ENCODE measurements at places on chromosomes 13 and 19.

DNA sequence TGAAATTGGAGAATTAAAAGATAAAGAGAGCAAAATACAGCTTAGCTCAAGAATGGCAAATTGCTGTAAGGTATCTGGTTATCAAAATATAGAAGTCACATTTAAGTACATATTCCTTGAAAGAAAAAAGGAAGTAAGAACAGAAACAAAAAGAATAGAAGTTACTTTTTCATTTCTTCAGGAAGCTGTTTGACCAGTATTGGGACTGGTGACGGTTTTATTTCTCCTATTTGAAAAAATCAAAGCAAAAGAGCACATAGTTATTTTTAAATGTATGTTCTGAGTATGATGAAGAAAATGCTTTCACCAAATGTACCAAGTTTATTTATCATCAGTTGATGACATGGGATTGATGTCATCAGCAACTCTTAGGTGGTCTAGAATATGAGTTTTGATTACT is 83.1 kb upstream of the OXGR1 start:
- DNase-seq = no peak

DNA sequence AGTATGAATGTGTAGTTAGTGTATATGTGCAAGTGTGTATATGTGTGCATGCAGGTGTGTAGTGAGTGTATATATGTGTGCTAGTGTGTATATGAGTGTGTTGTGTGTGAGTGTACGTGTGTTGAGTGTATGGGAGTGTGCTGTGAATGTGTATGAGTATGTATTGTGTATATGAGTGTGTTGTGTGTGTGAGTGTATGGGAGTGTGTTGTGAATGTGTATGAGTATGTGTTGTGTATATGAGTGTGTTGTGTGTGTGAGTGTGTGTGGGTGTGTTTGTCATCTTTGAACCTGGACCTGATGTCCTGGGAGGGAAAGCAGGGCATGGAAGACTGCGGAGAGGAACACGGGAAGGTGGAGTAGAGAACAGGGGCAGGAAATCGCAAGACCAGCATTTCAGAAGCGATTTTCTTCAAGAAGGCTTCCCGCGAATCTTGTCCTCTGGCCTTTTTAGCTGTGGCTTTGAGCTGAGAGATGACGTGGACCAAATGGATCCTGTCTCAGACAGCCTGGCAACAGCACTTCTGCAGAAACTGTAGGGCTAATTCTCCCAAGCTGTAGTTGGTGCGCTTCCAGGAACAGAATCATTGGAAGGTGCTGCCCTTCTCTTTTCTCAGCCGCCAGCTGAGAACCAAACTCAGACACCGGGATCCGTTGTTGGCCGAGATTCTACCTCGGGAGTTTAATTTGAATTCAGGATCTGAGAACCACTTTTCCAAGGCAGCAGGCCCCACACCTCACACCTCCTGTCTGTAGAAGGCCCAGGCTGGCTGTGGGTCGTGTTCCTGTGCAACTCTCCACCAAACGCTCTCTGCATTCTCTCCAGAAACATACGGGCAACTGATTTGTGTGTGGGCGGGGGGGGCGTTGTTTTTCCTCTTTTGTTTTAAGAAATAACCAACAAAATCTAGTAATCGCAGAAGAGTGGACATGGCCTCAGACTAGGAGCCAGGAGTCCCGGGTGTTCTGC is 94.7 kb upstream of the RAP2A start:
- peak; percentile 41 for DNase-seq

GRCh38 chr19:14779151-14779550 is 791 bp upstream of the ADGRE2 start:
- DNase-seq = no peak

DNA sequence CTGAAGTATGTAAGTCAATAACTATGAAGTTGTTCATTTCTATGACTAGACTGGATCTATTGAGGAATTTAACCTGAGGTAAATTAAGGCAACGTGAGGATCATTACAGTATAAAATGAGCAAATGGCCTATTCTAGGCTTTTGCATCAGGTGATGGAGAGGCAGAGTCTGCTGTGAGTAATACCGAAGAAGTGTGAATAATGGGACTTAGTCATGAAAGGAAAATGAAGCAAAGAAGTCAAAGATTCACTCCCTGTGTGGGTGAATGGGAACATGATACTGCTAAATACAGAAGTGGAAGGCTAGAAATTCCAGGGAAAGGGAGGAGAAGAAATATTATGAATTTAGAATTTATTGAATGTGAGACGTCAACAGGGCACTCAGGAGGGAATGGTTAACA is 774.1 kb downstream of the LIG4 start:
- DNase-seq = no peak

DNA sequence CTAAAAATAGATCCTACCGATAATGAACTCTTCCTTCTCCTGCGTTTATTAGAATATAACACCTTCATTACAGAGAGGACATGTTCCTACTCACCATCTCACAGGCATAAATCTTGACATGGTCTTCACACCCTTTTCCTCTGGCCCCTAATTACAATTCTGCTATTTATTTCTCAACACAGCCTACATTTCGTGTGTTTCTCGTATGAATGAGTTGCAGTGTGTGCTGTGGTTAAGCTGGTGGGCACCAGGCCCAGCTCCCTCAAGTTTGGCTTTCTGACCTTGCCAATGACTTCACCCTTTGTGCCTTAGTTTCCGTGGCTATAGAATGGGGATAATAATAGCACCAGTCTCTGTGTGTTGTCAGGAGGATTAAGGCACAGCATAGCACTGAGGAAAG is 12.3 kb upstream of the KATNAL1 start:
- DNase-seq = no peak

GRCh38 chr13:114303700-114304327 is 10.5 kb upstream of the CHAMP1 start:
- DNase-seq = no peak

GRCh38 chr19:28403690-28404089 is 809.3 kb downstream of the UQCRFS1 start:
- no peak for DNase-seq

- peak; percentile 93 for DNase-seq
These were observed 1.8 kb upstream of the ANGPTL4 start for GRCh38 chr19:8361921-8362793.

GRCh38 chr19:11053817-11054195 is 35.5 kb upstream of the LDLR start:
- no peak for DNase-seq

DNA sequence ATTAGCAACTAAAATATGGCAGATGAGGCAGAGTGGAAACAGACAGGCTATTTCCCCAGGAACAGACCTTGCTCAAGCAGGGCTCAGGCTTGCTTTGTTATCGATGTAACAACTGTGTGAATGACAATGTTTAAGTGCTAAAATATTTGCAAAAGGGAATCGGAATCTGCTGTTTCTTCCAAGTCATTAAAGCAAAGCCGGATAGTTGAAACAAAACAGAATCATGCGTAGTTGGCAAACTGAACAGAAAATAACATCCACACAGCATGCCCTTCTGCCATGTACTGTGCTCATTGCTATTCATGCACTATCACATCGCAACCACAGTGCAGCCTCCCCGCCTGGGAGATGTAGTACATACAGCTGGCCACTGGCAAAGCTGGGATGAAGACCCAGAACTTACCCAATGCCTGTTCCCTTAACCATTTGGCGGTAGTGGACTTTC is 799.1 kb downstream of the DIAPH3 start:
- DNase-seq = no peak

GRCh38 chr13:63139277-63139676 is 1723.6 kb upstream of the PCDH20 start:
- no peak for DNase-seq

DNA sequence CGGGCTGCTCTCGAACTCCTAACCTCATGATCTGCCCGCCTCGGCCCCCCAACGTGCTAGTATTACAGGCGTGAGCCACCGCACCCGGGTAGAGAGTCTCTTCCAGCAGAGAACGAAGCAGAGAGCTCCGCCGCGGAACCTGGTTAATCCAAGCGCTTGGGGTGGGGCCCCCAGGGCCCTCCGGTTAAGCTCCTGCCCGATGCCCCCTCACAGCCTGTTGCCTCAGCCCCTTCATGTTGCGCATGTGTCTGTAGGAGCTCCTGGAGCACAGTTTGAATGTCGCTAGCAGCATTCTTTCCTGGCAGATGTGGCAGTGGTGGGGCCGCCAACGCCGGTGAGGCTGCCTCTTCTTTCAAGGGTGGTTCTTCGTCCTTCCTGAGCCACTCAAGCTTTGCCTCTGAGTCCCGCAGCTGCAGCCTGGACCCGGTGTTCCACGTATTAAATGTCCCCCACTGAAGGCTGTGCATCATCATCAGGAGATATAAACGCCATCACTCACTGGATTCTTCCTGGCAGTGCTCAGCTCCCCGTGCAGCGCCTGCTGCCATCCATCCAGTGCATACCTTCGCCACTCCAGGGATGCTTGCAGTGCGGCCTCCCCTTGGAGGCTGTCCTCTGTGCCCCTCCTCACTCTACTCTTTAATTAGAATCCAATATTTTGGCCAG is 1919.3 kb downstream of the PCDH9 start:
- no peak for DNase-seq

DNA sequence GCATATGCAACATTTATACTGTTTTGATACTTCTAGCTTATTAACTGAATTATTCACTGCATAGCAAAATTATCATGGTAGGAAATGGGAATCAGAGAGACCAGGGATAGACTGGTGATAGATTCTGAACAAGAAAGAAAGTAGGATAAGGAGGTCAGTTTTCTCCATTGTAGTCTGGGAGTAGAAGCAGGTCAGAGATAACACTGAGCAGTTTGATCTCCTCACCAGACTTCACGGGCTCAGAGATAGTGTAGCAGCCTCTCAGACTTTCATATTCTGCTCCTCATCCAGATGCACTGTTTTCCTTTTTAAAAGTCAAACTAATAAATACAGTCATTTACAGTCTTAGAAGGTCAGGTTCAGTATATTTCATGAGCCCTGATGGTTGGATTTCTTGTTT is 56.0 kb upstream of the MYO16 start:
- DNase-seq = no peak

GRCh38 chr13:25898991-25899390 is 152.8 kb downstream of the SHISA2 start:
- DNase-seq = no peak

- DNase-seq = no peak
These were observed 163.7 kb downstream of the SHISA2 start for GRCh38 chr13:25887962-25888655.

- no peak for DNase-seq
These were observed 21.7 kb upstream of the DOCK9 start for GRCh38 chr13:98999639-98999952.

- DNase-seq = no peak
These were observed 2.7 kb upstream of the RASA3 start for GRCh38 chr13:114134944-114135610.

DNA sequence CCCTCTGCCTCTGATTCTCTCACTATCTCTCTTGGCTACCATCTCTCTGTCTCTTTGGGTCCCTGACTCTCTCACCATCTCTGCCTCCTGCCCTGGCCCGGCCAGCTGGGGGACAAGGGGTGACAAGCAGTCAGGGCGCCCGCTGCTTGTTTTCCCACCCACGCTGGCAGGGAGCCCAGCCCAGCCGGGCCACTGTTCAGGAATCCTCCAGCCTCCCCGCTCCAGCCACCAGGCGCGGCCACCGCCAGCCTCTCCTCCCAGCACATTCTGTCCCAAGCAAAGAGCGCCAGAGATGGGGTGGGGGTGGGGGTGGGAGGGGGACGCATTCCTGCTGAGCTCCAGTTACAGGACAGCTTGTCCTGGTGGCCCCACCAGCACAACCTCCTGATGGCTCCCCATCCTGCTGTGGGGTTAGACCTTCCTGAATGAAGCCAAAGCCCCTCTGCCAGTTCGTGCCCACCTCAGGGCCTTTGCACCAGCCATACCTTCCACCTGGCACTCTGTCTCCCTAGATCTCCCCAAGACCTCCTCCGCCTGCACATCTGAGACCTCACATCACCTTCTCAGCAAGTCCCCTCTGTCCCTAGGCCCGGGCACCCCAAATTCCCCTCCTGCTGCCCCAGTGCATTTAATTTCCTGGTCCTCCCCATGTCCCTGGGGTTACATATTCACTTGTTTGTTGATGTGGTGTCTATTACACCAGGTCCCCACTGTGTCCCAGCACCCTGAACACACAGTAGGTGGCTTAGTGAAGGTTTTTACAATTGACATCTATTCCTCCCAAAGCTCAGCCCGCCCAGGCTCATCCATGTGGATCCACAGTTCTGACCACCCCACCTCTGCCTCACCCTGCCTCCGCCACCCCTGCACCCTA is 12.5 kb downstream of the ARRDC2 start:
- DNase-seq = peak; percentile 75
